ENCODE measurements at places on chromosomes 11 and 22.

DNA sequence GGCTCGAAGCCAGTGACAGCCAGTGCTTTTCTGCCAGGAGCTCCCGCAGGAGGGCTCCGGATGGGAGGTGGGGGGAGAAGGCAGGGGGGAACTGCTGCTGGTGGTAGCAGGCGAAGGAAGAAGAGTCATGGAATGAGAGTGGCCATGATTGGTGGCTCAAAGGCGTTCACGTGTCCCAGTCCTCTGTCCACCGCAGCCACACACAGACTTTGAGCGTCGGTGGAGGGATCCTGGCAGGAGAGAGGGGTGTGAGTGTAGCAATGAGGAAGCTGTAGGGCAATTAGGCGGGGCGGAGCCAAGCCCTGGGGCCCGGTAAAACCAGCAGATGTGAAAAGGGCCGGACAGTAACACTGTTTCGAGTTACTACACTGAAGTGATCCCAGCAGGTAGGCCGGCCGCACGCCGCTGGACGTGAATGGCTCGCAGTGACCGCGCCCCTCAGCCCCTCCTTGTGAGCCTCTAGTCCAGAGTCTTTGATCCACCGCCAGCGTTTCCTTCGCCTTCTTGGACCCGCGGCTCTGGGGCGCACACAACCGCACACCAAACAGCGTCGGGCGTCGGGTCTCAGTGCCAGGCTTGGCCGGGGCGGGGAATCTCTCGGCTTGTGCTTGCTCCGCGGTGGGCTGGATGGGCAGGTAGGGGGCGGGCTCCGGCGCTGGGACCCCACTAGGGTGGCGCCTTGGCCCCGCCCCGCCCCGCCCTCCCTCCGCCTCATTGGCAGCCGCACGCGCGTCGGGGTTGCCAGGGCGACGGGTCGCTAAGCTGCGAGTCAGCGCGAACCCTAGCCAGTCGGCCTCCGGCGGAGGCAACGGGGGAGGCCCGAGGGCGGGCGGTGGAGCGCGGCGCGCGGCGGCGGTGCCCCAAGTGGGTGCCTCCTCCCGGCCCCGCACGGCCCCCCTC is at the start of gene LRRC10B:
Gene LRRC10B (plus strand): TSS at position 788 of the 900 bp plus-strand sequence. CDS start 250 bp downstream, outside the sequence.
- DNase-seq: no peak

DNA sequence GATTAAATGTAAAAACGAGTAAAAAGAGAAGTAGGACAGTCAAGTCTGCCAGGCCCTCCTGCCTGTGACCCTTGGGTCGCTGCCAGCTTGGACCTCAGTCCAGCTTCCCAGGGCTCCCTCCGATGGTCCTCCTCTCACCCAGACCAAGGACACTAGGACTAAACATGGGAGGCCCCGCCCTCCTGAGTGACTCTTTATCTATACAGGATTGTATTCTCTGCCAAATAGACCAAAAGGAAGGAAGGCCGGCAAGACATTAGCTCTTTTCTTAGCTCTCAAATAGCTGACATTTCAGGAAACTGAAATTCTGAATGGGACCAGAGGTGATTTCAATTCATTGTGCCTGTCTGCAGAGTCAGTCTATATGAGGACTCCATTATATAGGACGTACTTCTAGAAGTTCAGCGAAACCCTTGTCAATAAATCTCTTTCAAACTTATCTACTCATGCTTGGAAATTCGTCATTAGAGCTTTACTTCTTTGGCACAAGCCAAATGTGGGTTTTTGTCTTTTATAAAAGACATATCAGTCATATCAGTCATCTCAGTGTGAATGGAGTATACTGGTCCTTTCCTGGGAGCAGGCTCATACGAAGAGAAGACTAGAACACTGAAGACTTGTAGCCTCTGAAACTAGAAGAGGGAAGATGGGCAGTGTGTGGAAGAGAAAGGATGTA is 28.5 kb downstream of the ADORA2A start:
- DNase-seq: no peak

- no peak for DNase-seq
These were observed 299.6 kb downstream of the KIRREL3 start for GRCh38 chr11:126700768-126701519.

GRCh38 chr22:27424319-27424718 is 377.2 kb downstream of the MN1 start:
- no peak for DNase-seq

GRCh38 chr11:121667836-121668235 is 215.1 kb upstream of the SORL1-AS1 start:
- no peak for DNase-seq

- peak; percentile 100 for DNase-seq
These were observed at the start of gene XRCC6 for GRCh38 chr22:41621099-41621910. Gene XRCC6 (plus strand): TSS chr22:41621295. CDS start chr22:41622005, 710 bp downstream.

GRCh38 chr22:46104170-46104880 is 46.0 kb upstream of the PPARA start:
- DNase-seq: no peak

- DNase-seq: no peak
These were observed 60.5 kb upstream of the KCNQ1OT1 start for GRCh38 chr11:2760196-2760871.

GRCh38 chr22:42964994-42965699 is 49.8 kb downstream of the PACSIN2 start:
- DNase-seq: no peak

DNA sequence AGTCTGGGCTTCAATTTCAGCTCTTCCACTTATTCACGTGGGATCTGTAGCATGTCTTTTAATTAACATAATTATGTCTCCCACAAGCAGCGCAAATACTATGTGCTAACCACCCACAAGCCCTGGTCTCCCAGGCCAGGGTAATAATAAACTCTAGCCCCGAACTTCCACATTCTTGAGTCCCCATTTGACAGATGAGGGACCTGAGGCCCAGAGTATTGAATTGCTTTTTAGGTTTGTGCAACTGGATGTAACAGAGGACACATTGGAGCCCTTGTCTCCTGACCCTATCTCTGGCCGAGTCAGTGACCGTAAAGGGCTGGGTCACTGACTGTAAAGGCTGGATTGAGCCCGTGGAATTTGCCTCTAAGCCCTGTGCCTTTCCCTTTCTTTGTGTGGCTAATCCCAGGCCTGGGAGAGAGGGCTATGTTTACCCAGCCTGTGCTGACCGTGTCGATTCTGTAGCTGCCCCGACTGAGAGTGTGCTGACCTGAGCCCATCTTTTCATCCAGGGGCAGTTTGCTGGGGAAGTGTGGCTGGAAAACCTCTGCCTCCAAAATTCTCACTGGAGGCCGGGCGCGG is 3.9 kb downstream of the CRYBB2 start:
- no peak for DNase-seq

DNA sequence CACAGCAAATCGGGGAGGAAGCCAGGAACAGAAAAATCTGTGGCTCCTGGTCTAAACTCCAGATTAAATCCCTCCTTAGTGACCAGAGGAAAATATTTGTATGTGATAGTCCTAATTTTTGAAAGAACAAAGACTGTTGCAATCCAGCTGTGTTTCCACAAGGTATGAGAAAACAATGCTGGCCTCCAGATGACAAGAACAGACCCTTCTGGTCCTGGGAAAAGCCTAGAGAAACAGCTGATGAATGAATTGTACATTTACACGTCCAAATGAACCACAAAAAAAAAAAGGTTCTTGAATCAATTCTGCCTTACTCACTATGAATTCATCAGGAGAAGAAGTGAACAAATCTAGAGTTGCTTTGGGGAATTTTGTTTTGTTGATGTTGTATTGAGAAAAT is 63.7 kb downstream of the ETS1 start:
- DNase-seq: peak; percentile 9

DNA sequence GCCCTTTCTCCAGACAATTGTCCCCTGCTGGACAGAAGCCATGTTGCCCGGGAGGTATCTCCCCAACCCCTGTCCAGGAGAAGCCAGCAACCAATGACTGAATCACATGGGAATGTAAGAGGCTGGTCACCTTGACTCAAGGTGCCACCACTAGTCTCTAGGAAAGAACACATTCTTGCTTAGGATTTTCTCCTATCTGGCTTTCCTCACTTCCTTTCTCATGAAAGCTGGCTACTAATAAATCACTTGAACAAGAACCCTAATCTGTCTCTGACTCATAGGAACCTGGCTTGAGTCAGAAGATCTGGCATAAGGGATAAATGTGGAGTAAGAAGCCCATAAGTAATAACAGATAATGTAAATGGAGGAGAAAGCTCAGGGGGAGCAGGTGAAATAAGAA is 101.4 kb upstream of the C11orf87 start:
- DNase-seq: no peak

DNA sequence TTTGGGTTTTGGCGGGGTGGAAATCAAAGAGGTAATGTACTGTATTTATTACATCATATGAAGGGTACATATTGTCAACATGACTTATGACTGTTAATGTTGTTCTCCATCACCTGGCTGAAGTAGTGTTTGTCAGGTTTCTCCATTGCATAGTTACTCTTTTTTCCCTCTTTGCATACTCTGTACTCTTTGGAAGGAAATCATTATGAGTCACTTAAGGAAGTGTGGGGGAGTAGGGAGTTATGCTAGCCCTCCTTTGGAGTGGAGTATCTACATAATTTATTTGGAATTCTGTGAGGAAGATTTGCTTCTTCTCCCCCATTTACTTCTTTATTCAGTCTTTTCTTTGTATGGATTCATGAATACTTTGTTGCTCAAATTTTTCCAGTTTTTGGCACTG is 3.6 kb upstream of the PGR start:
- no peak for DNase-seq

GRCh38 chr22:47381240-47381639 is 618.8 kb downstream of the TBC1D22A start:
- DNase-seq: no peak

DNA sequence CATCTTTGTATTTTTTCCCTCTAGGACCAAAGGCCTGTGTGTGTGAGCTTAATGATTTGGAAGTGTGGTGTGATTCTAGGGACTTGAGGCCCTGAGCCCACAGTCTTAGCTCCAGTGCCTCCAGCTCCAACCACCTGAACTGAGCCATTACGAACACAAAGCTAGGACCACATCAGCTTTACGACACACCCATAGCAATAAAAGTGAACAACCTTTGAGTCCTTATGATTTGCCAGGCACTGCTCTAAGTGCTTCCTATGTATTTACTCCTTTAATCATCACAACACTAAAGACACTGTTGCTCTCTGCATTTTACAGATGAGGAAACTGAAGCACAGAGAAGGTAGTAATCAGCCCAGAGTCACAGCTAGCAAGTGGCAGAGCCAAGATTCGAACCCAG is 126.4 kb downstream of the EHF start:
- DNase-seq: no peak

DNA sequence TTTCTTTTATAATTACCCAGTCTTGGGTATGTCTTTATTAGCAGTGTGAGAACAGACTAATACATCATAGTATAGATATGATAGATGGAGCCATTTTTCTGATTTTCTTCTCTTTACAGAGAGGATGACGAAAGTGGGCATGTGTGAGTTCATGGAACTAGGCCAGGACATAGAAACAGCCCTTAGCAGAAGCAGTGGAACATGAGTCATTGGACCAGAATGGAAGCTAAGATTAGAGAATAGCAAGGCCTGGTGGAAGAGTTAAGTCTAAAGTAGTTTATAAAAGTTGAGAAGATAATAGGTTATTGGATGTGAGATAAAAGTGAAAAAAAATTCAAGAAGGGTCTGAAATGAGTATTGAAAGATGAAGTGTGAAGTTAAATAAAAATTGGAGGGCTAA is 97.0 kb upstream of the MPPED2 start:
- no peak for DNase-seq

GRCh38 chr11:37907436-37908218 is 1309.6 kb upstream of the RAG2 start:
- no peak for DNase-seq

- DNase-seq: peak; percentile 48
These were observed 2.0 kb upstream of the UBXN1 start for GRCh38 chr11:62680825-62681240.

GRCh38 chr22:32733923-32734514 is 67.5 kb upstream of the TIMP3 start:
- no peak for DNase-seq

DNA sequence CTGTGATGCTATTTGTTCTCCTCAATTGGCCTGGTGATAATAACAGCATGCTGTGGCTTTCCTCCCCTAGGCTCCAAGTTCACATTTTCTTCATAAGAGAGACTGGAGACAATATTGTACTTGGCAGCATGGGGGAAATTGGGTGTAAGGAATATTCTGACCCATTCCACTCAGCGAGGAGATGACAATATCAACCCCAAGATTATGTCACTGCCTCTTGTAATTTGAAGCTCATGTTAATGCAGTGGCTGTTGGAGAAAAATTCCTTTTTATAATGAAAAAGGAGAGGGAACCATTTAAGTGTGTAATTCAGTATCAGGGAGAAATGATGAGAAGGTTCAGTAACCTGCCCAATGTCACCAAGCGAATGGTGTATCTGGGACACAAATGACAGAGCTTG is 665.8 kb downstream of the NTM start:
- DNase-seq: no peak

- DNase-seq: no peak
These were observed 66.1 kb upstream of the ARHGAP20 start for GRCh38 chr11:110778343-110778742.

DNA sequence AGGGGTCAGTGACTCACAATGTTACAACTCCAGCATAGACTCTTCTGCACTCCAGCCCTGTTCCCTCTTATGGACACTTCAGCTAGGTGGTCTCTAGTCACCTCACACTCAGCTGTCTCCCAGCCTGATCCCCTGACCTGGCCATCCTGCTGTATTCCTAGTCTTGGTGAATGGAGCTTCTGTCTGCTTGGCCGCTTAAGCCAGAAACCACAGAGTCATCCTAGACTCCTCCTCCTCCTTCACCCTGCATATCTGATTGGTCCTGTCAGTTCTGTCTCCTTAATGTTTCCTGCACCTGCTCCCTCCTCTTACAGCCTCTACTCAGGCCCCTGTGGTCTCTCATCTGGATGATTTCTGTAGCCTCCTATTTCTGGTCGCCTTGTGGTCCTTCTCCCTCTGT is 144.9 kb downstream of the HIPK3 start:
- no peak for DNase-seq

DNA sequence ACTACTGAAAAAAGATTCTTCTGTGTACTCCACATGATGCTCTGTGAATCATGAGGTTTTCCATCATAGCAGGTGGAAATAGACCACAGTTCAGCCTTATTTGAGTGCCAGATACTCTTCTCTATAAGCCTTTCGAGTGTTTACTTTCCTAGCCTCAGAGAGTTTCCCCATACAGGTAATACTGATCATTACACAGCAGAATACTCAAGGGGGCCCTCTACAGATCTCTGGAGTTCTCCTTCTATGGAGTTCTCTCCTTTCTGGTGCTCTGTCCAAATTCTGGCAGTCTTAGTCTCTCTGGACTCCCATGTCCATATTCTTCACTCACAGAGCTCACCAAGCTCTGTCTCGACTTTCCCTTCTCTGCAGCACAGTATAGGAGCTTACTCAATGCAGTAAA is 175.7 kb upstream of the CARD18 start:
- no peak for DNase-seq
